ENCODE measurements at places on chromosomes 4 and X. TPM values are rescaled to one million over a fixed set of nuclear protein-coding genes. Genes with fewer than 3 reads are reported as not detected.

DNA sequence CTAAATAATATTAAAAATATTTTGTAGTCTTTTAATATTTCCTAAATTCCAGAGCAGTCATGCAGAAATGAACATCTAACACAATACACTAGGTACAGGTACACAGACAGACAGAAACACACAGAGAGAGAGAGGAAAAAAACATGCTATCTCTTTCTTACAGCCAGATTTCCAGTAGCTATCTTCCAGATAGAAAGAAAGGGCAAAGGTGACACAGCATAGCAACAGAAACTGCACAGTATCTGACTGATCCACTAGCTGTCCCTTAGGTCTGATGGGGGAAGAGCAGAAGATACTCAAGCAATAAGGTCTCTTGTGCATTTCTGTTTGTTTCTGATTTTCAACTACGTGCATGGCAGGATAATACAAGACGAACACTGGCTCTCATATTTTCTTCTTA, 7.8 kb downstream of the FBXW7 start:
- H3K36me3 ChIP-seq, result no peaks in the 10 kb centered on the region
- no peak for DNase-seq
- no peaks in the 10 kb centered on the region for H3K27me3 ChIP-seq
- no peak overlapping the region for H3K4me3 ChIP-seq
- H3K27ac ChIP-seq, result no peak overlapping the region

DNA sequence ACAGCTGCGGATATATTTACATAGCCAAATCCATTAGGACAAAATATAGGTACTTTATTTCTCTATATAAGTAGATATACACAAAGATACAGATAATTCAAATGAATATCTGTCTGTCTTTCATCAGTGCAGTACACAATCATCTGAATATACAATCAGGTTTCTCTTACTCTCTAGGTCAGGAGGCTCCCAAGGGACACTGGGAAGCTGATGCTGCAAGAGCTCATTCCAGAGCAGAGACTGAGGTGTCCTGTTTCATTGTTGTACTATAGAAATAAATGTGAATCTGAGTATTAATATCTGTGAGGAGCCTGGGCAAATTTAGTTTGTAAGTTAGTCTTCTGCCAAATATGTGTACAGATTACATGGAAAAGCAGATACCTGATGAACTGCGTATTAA, 4.2 kb downstream of the TLL1 start:
- H3K4me1 ChIP-seq, result no peaks in the 10 kb centered on the region
- H3K4me3 ChIP-seq, result no peak overlapping the region
- peaks cover 40% of the 10 kb centered on the region for H3K27me3 ChIP-seq

Gene BTC
- 1.7 TPM for total RNA-seq

Gene RBMXL3
- total RNA-seq, result not detected
